ENCODE measurements at places on chromosomes 11 and 22. TPM values are rescaled to one million over a fixed set of nuclear protein-coding genes. Genes with fewer than 3 reads are reported as not detected.

BAD gene
- 89.7 TPM for total RNA-seq

DNA sequence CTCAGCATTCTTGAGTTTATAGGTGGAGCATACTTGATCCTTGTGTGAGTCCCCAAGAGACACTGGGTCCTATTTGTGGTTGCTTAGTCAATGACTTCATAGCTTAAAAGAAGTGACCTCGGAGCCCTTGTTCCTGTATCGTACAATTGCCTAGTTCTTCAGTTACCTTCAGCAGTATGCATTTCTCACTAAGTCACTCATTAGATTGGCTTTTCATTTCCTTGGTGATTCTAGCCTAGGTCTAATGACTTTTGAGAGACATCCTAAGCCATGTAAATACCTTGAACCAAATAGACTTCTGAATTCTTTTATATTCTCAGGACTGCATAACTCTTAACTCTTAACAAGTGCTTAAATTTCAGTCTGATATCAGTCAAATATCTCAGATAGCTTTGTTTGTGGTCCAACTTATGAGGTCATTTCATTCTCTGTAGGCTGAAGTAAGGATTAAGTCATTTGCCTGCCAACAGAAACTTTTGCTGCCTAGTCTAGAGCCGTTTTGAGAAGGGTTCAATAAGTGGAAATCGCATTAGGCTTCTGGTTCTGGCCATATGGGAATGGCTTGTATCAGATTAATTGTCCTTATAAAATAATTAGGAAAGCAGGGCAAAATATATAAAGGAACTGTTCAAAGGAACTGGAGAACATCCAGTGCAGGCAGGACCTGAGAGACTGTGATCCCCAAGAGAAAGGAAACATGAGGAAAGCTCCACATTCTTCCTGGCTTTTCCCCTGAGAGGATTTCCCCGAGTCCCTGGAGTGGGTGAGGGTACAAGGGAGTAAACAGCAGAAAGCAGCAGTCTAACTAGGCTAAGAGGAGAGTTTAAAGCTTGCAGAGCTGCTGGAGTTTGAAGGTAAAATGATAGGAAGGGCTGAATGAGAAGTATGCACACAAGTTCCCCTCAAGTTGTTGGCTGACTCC lies 39.9 kb downstream of the TRAF6 start:
- DNase-seq = no peak

- DNase-seq = no peak
Measured at GRCh38 chr11:3803726-3804495, 4.4 kb upstream of the PGAP2 start.

DNA sequence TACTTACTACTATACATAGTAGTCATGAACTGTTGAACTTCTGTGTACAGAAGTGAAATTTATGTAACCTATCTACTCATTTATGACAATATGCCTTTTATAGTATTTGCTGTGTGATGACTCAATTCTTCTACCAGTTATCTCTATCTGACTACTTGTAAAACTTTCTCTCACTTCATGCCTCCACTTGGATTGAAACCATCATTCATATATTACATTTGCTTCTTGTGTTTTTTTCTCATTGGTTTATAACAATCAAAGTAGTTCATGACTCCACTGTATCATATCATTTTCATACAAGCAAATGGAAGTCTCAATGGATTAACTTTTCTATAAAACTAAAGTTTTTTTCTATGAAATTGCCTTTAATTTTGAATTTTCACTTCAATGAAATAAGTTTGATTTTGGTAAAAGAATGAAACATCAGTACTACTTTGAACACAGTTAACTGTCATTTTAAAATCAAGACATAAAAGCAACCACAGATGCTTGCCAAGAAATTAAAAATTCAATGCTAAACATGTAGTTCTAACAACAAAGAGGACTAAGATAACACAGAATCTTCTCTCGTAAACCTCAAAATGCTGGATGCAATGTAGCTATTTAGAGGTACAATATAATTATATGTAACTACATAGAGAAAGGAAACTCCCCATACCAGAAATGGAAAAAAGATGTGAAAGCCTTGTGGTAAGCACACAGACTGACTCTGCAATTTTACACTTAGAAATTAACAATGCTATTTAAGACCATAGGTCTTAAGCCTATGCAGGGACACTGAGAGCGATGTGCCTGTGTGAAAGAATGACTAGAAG lies 27.6 kb upstream of the EXPH5 start:
- DNase-seq = no peak

GRCh38 chr11:66107600-66108510 lies 37.8 kb downstream of the PACS1 start:
- DNase-seq = no peak

GRCh38 chr22:50489363-50490243 lies 2.9 kb downstream of the MIOX start:
- no peak for DNase-seq

- DNase-seq = no peak
Measured at GRCh38 chr11:78654071-78654470, 79.4 kb upstream of the NARS2 start.

All from omental fat pad (tissue), 4 donors.